ENCODE measurements at places on chromosomes 5 and 9.

DNA sequence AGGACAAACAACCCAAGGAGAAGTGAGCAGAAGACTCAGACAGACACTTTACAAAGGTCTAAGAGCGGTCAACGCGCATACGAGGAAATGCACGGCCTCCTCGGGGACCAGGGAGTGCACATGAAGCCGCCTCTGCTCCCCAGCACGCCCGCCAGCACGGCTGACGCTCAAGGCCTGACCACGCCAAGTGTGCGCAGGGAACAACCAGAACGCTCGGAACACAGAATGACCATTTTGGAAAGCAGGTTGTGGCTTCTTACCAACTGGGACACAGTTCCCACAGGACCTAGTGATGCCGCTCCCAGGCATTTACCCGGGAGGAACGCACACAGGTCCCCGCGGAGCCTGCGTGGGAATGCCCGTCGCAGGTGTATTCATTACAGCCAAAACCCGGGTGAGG is 191.5 kb upstream of the PPP1R26 start:
- no peak for DNase-seq

- DNase-seq, result no peak
These were observed 180.1 kb downstream of the ICE1 start for GRCh38 chr5:5602554-5602953.

GRCh38 chr9:2720179-2720654 is 2.9 kb downstream of the KCNV2 start:
- DNase-seq, result no peak

- DNase-seq, result no peak
These were observed 65.0 kb downstream of the DAPK1 start for GRCh38 chr9:87562530-87563170.

- no peak for DNase-seq
These were observed 2.7 kb downstream of the VPS13A start for GRCh38 chr9:77180056-77180455.

DNA sequence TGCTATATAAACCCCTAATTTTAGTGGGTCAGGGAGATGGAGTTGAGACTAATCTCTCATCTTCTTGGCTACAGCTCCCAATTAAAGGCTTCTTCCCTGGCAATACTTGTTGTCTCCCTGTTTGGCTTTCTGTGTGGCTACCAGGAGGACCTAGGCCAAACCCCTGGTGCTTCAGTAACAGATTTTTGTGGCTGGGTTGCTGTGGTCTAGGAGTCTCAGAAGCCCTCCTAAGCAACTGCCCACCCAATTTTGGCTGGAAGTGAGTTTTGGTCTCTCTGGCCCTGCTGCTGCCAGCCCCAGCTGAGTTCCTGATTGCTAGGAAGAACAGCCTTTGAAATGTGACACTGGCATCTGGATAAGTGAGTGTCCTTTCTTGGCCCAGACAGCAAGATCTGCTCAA is 9.8 kb downstream of the RIGI start:
- DNase-seq, result no peak

- DNase-seq, result no peak
These were observed 155.5 kb upstream of the PPP1R2B start for GRCh38 chr5:156694598-156694997.

DNA sequence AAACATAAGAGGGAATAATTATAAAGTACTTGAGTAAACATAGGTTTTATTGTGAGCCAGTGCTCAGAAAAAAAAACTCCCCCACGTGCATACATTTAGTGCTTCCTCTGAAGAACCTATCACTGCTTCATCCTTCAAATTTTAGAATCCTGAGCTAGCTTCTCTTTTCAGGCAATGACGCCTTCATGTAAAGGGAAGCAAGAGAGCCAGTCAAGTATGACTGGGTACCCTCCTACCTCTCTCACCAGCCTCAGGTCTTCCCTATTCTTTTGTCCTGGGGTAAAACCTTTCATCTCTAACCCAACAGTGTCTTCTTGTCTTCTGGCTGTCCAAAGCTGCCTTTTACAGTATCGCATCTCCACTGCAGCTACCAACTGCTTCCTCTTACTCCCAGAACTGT is 32.0 kb downstream of the PLPP1 start:
- DNase-seq, result no peak
